Karpas-422 (cell line): ENCODE measurements at places on chromosomes 5 and 9. TPM values are rescaled to one million over a fixed set of nuclear protein-coding genes. Genes with fewer than 3 reads are reported as not detected.

ACSL6 gene
- total RNA-seq = not detected in 2 replicates

IFNA2 gene
- total RNA-seq = not detected in 2 replicates

IL4 gene
- not detected in 2 replicates for total RNA-seq

WWC1 gene
- total RNA-seq = not detected in 2 replicates

- DNase-seq = no peak
Measured at GRCh38 chr5:117621921-117622320, 1047.3 kb upstream of the SEMA6A start.

DNA sequence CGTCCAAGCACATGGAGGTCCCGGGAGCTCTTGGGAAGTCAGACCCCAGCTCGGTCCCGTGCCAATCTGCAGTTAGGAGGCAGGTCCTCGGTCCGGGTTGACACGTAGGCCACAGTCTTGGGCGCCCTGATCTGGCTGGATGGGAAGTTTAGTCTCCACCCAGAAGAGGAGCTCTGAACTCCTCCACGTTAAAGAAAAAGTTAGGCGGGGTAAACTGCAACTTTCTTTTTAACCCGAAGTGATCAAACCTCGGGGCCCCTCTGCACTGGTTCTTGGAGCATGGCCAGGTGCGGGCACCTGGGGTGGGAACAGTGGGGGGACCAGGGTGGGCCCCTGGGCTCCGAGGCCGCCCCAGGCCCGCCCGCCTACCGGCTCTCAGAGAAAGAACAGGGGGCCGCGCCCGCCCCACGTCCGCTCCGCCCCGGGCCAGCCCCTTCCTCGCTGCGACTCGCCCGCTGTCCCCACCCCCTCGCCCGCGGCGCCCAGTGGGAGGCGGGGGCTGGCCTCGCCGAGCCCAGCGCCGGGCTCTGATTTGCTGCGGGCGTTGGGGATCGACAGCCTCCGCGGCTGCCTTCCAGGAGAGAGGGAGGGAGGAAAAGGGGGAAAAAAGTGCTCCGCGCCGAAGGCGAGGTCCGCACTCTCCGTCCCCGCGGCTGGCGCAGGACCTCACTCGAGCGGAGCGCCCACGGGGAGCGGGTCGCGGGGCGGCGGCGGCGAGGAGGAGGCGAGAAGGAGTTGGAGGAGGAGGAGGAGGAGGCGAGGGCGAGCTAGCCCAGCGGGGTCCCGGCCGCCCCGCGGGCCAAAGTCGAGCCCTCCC lies at the start of gene COL5A1:
Gene COL5A1, plus strand, starts transcription at position 631 of the 817 bp plus-strand sequence. CDS start 385 bp downstream, outside the sequence.
- no peak for DNase-seq

DNA sequence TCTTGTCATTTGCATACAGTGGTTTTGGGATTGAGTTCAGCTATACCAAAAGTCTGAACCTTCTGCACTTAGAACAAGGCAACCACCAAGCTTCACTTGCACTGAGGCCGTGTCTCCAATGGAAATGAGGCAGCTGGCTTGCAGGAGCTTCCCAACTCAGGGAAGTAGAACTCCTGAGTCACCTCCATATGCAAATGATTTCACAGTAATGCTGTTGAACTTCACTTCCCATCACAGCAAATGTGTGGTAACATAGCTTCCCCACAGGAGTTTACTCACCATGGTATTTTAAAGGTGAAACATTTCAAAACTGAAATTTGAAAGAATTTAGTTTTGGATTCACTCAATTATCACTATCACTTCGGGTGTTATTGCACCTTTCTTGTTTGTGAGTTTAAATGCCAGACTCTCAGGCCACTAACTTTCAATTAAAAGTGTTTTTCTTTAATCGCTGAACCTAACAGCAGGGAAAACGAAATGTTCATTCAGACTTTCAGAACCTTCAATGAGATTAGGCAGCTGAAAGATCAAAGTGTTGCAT lies 9.0 kb downstream of the CD274 start:
- no peak for DNase-seq

DNA sequence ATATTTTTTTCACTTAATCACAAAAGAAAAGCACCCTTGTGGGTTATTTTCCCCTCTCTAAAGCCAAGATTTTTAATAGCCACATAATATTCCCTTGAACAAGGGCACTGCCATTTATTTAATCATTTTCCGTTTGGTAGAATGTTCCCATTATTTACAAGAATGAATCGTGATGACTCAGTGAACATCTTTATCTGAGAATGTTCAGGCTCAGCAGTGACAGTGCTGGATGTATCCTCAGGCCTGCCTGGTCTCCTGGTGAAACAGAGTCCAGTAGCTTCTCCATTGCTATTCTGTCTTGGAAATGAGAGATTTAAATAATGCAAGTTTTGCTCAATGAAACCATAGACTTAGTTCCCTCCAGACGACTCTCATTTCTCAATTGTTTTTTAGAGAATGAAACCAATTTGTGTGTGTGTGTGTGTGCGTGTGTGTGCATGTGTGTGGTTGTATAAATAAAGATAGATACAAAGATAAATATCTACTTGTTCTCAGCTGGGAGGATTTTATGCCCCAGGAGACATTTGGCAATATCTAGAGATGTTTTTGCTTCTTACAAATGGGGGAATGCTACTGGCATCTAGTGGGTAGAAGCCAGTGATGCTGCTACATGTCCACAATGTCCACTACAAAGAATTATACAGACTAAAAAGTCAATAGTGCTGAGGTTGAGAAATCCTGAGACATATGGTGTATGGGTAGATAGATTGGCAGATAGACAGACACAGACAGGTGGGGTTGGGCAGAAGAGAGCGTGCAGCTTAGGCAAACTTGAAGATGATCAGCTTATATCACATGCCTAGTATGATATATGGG lies 55.0 kb downstream of the PAPPA start:
- no peak for DNase-seq

- DNase-seq = no peak
Measured at GRCh38 chr5:33448118-33448517, 7.4 kb downstream of the TARS1 start.

GRCh38 chr5:52789851-52790250 lies 2.1 kb downstream of the ITGA1 start:
- DNase-seq = no peak

DNA sequence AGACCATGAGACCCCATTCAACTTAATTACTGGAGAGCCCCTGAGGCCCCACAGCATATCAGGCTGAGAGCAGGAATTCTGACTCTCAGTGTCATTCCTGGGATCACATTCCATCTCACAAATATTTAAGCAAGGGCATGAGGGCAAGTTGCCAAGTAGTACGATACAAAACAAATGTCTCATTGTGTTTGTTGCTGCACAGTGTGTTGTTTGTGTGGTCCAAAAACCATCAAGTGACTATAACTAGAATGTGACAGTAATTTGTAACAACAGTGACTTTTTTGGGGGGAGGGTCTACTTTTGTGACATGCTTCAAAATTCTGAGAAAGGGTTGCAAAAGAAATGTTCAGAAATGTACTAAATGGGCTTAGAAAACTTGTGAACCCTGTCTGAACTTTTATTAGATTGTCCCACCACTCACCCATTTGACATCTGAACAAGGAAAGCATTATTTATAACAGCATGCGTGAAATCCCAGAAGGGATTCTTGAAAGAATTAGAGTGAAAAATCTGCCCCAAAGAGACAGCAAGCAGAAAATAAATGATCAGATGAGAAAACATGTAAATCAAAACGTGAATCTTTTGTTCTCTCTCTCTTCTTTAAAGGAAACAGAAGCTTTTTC lies 347.0 kb downstream of the NTRK2 start:
- DNase-seq = no peak

DNA sequence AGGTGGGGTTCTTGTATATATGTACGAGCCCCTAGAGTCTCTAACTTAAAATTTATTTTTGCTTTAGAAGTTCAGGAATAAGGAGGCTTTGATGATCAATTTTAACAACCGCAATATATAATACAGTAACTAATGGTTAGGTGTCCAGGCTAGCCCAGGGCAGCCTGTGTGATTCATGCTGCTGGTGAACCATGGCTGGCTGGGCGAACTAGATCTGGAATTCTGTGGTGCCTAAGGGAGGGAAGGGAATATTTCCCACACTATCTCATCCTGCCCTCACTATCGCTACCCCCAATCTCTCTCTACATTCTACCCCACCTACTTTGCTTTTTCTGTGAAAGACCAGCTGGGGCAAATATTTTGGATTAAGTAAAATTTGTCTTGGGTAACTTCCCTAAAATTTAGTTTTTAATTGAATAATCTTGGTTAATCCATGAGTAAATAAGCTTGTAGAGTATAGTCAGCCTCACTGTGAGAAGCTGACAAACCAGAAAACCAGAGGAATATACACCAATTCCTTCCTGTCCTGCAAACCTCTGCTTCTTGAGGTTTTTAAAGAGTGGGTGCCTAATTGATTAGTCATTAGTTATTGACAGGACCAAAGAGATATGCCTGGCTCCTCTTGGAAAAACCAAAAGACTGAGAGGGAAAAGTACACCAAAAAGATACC lies 115.1 kb upstream of the CCDC152 start:
- no peak for DNase-seq

GRCh38 chr9:80158131-80158530 lies 586.4 kb downstream of the TLE4 start:
- DNase-seq = no peak

DNA sequence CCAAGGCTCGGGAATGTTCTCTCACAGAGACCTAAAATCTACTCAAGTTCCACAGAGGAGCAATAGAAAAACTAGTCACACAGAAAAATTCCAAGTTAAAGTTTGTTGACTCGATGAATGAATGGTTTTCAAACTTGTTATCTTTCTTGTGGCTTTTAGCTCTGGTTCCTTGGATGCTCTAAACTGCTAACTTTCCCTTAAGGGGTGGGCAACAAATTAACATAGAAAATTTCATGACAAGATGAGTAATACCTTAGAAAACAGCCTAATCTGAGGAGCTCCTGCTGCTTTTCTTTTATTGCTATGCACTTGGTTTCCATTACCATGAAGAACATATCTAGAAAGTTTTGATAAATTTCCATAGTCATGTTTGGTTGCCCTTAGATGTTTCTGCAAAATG lies 100.2 kb upstream of the CCDC112 start:
- no peak for DNase-seq
